ENCODE measurements at places on chromosomes 12 and 14.

DNA sequence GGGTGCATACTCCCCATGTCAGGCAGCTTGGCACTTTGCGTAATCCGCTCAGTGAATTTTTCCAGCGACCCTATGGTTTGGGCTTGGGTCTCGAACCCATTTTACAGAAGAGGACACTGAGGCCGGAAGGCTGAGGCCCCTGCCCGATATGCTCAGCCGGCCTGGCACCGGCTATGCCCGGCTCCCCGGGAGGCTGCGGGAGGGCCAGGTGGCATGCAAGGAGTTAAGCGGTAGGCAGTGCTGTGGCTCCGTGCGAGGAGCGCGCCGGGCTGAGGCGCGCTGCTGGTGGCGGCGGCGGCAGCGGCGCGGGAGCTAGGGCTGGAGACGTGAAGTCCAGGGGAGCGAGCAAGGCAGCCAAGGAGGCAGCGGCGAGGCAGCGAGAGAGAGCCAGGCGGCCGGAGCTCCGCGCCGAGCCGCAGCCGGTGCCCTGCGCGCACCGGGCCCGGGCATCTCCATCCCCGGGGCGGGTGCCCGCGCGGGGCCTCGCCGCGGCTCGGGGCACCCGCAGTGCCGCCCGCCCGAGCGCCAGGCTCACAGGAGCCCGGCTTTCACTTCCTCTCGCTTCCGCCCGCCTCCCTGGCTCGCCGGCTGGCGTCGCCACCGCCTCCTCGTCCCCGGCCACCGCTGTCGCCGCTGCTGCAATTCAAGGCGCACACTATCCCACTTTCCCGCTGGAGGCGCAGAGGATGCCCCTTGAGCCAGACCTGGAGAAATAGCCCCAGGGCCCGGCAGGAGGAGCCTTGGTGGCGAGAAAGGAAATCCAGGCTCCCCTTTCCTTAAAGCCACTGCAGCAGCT lies at the start of gene WSCD2:
WSCD2 (plus strand) TSS at position 272 of the 796 bp plus-strand sequence. CDS start 66,545 bp downstream, outside the sequence.
- no peak for DNase-seq

DNA sequence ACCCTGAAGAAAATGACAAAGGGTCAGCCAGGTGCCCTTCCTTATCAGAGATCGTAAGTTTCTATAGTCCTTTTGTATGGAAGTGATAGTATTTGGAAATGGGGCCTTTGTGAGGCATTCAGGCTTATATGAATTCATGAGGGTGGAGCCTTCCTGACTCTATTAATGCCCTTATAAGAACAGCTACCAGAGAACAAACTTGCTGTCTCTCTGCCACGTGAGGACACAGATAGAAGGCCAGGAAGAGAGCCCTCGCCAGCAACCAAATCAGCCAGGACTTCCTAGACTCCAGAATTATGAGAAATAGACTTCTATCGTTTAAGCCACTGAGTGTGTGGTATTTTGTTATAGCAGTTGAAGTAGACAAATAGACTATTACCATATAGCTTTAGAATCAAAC lies 36.7 kb downstream of the TRMT5 start:
- DNase-seq = no peak

GRCh38 chr12:112303004-112303403 lies 79.2 kb downstream of the HECTD4 start:
- peak; percentile 21 for DNase-seq

- DNase-seq = no peak
Measured at GRCh38 chr12:124828264-124829007, 35.2 kb downstream of the SCARB1 start.

GRCh38 chr14:38366374-38366773 lies 110.5 kb upstream of the CLEC14A start:
- no peak for DNase-seq

DNA sequence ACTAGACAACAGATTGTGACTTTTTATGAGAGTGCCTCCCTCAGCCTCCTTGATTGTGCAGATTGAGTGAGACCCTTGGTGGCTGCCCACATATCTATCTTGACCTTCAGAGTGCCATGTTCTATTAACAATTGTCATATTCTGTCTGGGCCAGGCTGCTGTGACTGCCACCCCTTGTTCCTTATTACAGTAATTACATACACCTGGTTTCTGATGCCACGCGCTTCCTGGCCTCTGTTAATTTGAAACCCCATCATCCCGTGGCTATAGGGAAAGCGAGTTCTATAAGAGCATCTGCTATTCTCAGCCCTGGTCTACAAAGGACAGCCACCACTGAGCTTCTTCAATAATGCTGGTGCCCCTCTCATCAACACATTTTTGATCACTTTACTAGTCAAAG lies 228.7 kb downstream of the PCNX1 start:
- DNase-seq = no peak

GRCh38 chr12:25384038-25384892 lies 133.5 kb upstream of the KRAS start:
- DNase-seq = no peak

- no peak for DNase-seq
Measured at GRCh38 chr14:101035466-101036225, 132.1 kb upstream of the RTL1 start.

DNA sequence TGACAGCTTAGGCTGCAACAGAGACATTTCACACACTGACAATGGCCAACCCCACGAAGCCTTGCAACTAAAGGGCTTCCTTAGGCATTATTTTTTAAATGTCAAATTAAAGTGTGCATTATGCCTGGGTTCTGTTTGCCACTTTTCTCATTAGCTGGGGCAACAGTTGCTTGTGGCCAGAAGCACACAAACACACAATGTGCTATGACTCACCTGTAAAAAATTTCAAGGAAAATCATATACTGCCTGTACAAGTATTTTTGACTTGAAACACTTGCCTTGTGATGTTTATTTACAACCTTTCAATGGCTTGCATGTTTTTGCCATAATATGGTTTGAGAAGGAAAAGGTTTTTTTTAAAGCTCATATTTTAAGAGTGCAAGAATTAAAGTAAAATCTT lies 1.9 kb downstream of the NTN4 start:
- no peak for DNase-seq

DNA sequence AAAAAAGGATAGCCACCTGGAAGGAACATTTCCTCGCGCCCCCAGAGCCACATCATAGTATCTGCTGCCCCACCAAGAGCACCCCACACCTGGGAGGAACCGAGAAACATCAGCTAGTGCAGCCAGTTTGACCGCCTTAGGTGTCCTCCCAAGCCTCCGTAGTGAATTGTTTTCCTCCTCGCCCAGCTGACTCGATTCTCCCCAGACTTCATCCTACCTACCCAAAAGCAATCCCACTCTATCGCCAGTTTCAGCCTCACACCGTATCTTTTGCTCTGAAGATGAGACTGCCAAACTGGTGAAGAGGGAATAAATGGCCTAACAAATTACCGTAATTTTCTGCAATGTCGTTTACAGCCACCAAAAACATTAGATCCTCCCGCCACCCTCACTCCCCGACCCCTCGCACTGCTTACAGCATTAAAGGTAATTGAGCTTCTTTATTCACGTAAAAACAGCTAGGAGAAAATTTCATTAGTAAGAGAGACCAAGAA lies 1.2 kb upstream of the SLC11A2 start:
- DNase-seq = no peak

DNA sequence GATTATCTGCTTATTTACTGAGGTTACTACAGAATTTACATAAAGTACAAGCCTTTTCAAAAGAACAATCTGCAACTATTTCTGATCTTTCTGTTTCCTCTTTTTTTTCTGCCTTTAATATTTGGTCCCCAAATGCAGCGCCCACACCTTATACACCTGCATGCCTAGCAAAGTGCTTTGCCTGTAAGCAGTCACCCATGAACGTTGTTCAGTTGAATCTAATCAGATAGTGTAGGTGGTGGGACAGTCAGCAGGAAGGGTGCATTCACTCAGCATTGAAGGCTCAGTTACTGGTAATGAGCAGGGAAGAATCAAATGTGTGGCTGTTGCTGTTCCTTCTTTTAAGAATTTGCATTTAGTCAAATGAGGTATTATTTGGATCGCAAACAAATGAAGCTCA lies 108.4 kb downstream of the GPR135 start:
- DNase-seq = no peak

DNA sequence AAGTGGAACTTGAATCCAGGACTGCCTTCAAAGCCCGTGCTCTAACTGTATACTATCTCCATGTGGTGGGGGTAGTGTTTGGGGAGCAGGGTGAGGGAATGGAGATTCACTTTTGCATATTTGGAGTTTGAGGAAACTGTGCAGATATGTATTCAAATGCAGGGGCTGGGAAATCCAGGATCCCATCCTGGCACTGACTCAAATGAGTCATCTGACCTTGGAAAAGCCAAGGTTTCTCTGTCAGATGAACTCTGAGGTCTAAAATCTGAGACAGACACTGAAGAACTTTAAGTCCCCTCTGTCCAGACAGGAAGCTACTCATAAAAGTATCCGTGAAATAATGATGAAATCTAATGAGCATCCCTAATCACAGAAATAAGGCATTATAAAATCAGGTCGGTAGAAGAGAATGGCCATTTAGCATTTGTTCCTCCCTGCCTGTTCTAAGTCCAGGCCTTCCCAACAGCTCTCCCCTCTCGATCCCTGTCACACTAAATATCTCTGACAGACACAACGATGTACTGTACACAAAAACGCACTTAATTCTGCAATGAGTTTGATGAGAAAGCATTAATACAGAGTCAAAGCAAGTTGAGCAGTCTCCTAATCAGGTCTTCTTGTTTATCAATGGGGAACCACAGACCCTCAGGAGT lies 14.4 kb downstream of the NIN start:
- DNase-seq = no peak

DNA sequence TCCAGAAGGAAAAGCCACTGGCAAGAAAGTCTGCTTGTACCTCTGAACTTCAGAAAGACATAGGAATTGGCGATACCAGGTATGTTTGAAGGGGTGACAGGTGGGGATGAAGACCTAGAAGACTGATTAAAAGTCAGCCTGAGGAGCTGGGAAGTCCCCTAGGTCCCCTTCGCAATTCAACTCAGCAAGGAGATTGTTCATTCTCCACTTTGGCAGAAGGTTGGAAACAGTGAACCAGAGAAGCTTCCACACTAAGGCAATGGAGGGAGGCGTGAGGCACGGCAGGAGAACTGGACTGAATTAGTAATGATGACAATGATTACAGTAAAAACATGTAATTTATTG lies 240.3 kb upstream of the TMPO start:
- DNase-seq = no peak

GRCh38 chr14:90061685-90062126 lies at the start of gene KCNK13:
KCNK13 (plus strand) TSS chr14:90061994; CDS start chr14:90062206, 212 bp downstream.
- DNase-seq = no peak

DNA sequence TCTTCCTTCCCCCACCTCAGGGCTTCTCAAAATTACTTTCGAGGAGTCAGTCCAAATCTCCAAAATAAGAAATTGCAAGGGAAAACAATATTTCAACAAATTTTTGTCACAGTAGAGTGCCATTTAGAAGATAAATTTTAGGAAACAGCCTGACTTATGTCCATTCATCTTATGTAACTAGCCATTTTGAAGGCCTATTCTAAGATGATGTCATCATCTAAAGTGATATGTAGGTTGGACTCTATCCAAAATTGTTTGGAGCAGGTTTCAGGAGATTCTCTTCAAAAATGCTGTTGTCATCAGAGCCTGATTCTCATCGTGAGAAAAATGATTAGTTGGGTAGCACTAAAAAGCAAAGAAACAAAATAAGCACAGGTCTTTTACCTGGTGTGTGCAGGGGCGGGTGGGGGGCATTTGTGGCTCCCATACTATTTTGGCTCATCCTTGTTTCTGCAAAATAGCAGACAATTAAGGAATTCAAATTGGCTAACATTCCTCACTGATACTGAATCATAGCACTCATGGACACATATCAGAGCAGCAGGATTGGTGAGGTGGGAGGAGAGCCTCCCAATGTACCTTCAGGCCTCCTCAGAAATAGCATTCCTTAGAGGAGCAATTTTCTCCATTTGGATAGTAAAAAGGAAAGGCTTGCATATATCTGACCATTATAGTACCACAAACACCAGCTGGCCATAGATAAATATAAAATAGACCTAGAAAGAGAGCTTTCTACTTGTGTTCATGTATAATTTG lies 360.9 kb upstream of the NAV3 start:
- DNase-seq = no peak

- no peak for DNase-seq
Measured at GRCh38 chr12:32083489-32083888, 23.2 kb upstream of the BICD1 start.

- DNase-seq = peak; percentile 1
Measured at GRCh38 chr12:126936181-126936851, 1330.7 kb upstream of the TMEM132C start.

DNA sequence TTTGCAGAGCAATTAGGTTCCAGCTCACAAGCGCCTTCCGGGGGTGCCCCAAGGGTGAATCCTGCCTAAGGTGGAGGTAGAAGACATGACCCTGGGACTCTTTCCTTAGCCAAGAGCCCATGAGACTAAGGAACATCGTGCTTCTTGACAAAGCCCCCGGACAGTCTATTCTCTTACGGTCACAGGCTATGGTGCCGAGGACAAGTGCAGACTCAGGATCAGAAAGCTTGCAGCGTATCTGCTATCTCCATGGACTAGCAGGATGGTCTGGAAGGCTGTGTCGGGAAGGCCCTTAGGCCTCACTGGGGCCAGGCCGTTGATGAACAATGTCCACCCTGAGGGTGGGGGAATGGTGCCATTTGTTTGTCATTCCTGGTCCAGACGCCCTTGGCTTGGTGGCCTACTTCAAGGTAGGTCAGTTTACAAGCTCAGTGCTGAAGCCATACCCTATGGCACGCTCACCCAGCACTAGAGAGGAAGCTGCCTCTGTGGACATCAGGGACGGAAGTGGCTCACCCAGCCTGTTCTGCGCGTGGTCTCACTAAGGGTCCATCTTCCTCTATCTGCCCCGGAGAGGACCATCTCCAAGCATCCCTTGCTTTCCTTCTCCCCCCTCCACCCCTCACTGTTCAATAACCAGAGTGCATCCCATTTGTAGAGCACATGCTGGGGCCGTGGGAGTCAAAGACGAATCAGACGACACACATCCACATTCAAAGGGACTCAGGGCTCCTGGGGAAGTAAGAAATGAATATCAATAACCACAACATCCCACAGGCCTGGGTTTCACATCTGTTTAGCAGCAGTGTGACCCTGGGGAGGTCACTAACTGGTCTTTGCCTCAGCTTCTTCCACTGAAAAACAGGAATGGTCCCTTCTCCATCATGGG lies 45.0 kb upstream of the IQSEC3 start:
- no peak for DNase-seq

GRCh38 chr12:167959-168600 lies 45.9 kb downstream of the SLC6A12 start:
- no peak for DNase-seq

DNA sequence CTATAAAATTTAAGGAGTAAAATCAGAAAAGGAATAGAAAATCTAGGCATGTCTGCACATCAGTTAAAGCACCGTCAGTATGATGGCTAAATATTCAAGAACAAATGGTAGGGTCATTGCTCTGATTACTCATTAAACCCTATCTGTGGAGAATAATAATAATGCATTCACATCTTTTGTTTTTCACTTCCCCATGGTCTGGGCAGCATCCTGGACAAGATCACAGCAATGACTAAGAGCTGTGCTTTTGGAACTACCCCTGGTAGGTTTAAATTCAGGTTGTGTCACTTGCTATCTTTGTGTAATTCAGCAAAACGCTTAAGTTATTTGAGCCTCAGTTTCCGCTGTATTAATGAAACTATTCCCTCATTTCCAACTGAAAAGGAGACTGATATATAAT lies 33.1 kb downstream of the C12orf42 start:
- DNase-seq = no peak
